ENCODE measurements at places on chromosomes 6 and 20.

DNA sequence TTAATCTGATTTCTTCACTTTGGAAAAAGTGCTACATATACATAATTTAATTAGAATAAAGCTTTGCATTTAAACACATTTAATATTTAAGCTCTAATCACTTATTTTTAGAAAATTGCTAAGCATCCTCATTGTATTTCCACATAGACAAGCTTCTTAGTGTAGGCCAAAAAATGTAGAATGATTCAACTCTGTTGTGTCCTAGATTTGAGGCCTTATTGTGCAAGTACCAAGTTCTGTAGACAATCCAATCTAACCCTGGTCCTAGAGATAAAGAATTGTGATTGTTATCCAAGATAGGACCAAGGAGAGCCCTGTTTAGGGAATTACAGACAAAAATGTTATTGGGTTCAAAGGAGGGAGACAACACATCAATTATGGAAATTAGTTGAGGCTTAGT lies 27.6 kb downstream of the MRAP2 start:
- DNase-seq = no peak

DNA sequence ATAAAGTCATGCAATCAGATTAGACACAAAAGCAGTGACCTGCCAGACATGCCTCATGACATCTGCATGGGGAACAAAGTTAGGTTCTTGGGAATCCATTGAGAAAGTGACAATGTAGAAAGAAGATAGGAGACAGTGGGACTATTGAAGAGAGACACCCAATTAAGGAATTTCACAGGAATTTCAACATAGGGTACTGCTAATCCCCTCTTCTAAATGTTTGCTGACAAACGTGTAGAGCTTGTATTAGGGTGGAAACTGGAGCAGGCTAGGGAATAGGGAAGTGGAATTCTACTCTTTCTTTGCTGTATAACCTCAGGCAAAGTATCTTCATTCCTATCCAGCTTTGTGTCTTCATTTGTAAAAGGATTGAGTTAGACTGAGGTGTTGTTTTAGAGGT lies 409.4 kb upstream of the SASH1 start:
- DNase-seq = no peak

DNA sequence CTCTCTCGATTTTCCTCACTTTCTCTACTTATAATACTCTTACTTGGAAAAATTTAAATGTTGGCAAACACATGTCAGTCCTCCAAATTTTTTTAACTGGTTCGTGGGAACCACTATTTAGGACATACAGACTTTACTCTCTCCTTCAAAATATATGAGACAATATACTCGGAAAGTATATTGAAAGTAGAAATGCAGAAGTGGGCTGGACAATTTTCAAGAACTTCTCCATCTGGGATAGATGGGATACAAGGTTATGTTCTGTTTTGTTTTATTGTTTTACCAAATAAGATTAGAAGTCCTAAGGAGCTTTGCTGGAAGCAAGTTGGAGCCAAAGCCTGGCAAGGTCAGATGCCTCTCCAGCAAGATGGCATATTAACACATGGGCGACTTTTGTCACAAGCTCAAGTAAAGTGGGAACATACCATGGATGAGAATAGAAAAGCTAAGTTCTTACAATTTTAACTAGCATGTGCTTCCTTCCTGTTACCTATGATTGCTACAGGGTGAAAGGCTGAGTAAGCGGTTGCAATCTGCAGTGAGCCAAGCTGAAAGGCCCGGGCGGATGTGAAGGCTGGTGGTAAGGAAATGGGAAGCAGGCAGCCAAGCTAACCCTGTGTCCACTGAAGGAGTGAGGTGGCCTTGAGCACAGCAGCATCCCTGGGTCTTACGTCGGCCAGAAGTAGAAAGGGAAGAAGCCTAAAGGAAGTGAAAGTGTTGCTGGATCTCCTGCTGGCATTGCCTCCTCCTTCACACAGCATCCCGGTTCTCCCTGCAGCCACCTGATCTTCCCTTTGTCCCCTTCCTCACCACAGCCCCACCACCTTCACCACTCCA lies 7.1 kb downstream of the MAP3K5 start:
- DNase-seq = peak; percentile 39

DNA sequence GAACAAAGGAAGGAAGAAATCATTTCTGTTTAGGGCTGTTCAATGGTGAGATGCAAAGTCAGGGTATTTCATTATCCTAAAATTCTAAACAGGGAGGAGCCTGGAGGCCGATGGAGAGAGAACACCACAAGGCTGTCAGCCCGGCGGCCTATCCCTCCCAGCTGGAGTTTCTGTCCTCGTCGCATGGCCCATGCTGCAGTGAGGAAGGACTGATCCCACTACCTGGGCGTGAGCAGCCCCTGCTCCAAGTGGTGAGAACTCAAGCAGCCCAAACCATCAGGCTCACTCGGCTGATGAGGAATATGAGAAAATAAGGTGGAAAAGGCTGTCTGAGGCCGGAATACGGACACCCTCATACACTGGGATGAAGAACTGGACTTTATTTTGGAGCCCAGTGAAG lies 30.8 kb downstream of the DIDO1 start:
- no peak for DNase-seq

GRCh38 chr6:146598772-146599405 lies at the start of gene ADGB:
TSS of gene ADGB (plus strand) at chr6:146598972. CDS start at chr6:146599041, 69 bp downstream.
- DNase-seq = no peak

GRCh38 chr6:119226089-119226488 lies 123.5 kb downstream of the MAN1A1 start:
- no peak for DNase-seq

- DNase-seq = no peak
These were observed 183.2 kb upstream of the ZNF217 start for GRCh38 chr20:53776858-53777257.

GRCh38 chr6:13544454-13545186 lies 29.8 kb upstream of the SIRT5 start:
- DNase-seq = no peak

GRCh38 chr6:18497006-18497405 lies 109.9 kb downstream of the RNF144B start:
- DNase-seq = no peak

- DNase-seq = no peak
These were observed 148.5 kb downstream of the LY86 start for GRCh38 chr6:6736791-6737654.

DNA sequence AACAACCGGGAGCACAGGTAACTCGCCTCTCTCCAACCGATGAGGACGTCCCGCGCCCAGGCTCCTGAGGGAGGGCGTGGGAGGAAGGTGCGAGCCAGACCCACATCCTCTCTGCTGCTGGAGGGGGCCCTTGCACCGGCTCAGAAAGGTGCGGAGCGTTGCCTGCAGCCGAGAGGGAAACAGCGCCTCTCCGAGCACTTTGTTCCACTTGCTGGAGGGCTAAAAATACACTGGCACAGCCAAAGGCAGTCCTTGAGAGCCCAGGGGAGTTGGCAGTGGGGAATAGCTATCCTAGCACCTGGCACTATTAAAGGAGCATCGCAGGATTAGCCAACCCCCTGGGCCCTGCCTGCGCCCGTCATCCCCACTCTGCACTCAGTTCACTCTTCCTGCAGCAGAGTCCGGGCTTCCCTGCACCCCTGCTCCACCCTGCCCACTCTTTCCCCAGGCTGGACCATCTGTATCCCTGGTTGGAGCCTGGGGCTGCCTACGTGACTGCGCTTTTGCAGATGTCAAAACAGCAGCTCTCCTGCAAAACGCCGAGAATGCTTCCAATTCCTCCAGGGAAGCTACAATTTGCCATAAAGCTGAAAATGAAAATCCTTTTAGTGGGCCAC lies 108.9 kb downstream of the SNX5 start:
- DNase-seq = no peak

GRCh38 chr6:1916334-1917070 lies 306.8 kb downstream of the FOXC1 start:
- no peak for DNase-seq

DNA sequence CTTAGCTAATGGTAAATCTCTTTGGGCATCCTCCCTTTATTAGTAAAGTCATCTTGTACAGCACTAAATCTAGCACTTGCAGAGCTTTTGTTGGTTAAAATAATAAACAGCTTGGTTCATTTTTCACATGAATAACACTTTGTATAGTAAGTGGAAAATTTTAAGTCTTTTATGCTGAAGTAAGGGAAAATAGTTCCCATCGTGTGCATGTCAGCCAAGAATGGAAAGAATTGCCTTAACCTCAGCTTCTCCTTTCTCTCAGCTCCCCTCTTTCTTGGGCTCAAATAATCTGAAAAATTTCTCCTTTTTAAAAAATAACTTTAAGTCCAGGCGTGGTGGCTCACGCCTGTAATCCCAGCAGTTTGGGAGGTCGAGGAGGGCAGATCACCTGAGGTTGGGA lies 16.6 kb downstream of the SNRPC start:
- no peak for DNase-seq

DNA sequence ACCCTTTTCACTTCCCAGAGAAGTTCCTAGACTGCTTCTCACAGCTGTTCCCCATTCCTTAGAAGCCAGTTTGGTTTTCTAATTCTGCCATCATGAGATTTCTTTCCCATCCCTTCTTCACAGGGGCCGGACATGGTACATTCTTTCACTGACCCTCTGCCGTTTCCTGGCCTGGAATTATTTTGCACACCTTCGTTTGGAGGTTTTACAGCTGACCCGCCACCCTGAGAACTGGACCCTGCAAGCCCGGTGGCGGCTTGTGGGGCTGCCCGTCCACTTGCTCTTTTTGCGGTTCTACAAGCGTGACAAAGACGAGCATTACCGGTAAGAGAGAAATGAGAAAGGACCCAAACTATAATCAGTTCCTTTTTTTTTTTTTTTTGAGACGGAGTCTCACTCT lies 4.2 kb downstream of the C6orf136 start:
- no peak for DNase-seq

GRCh38 chr6:167799033-167799821 lies 27.5 kb upstream of the AFDN start:
- DNase-seq = no peak

Data from activated T-cell treated with anti-CD3 and anti-CD28 coated beads, Interleukin-2, amount 50 U/mL, for 1 hour (primary cell).